ENCODE measurements at places on chromosomes 3 and 15.

DNA sequence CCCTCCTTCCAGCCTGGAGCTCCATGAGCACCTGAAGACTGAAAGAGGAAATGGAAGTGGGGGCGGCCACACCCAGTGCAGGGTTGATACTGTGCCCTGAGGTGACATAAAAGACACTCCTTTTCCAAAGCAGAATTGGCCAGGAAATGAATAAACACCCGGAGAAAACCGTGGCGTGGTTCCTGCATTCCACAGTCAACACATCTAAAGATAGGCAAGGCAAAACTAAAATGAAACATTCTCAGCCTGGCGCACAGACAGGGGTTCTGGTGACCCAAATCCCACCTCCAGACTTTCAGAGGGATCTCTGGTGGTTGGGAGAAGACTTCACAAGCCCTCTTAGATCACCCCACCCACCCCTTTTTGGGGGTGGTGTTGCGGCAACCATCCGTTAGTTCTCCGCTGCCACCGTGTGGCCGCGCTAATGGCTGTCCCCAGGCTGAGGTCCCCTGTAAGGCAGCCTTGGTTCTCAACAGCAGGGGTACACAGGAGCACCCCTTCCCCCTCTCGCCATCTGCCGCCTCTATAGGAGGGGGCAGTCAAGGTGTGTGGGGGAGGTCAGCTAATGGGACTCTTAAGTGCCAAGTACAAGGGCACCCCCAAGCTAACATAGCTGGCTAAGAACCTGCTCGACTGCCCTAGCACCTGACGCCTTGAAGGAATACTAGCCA lies 2.5 kb upstream of the MST1R start:
- H3K4me3 ChIP-seq: peak overlapping the region; percentile 37
- peaks cover 19% of the 10 kb centered on the region for H3K4me1 ChIP-seq
- no peak for DNase-seq
- peak overlapping the region; percentile 50 for H3K27ac ChIP-seq
- peaks cover 2% of the 10 kb centered on the region for H3K36me3 ChIP-seq
- H3K27me3 ChIP-seq: no peaks in the 10 kb centered on the region

GRCh38 chr3:129246636-129247035 lies 2.8 kb upstream of the COPG1 start:
- no peaks in the 10 kb centered on the region for H3K27me3 ChIP-seq
- no peak overlapping the region for H3K4me3 ChIP-seq
- H3K36me3 ChIP-seq: peaks cover 21% of the 10 kb centered on the region
- DNase-seq: no peak

DNA sequence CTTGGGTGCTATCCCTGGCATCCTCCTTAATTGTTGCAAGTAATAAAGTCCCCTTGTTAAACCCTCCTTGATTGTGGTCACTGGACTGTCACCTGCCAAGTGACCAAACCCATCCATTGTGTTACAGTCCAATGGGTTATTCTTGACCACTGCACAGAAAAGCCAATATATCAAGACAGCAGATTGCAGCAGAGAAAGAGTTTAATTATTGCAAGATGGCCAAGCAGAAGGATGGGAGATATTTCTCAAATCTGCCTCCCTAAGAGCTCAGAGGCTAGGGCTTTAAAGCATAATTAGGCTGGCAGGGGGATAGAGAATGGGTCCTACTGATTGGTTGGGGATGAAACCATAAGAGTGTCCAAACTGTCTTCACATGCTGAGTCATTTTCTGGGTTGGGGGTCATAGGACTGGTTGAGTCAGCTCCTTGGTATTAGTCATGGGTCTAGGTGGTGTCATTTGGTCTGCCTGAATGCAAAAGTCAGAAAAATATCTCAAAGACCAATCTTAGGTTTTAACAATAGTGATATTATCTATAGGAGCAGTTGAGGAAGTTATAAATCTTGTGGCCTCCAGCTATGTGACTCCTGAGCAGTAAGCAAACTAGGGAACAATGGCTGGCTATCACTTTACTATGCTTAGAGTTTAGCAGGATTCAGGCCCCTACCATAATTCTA lies 19.1 kb upstream of the XYLB start:
- H3K27me3 ChIP-seq: peaks cover 12% of the 10 kb centered on the region
- peaks cover 1% of the 10 kb centered on the region for H3K36me3 ChIP-seq
- H3K4me3 ChIP-seq: no peak overlapping the region
- no peaks in the 10 kb centered on the region for H3K4me1 ChIP-seq
- peak; percentile 4 for DNase-seq

GRCh38 chr3:67495751-67496150 lies 158.7 kb downstream of the SUCLG2 start:
- peaks cover 34% of the 10 kb centered on the region for H3K36me3 ChIP-seq
- DNase-seq: no peak
- peak overlapping the region; percentile 49 for H3K27ac ChIP-seq

DNA sequence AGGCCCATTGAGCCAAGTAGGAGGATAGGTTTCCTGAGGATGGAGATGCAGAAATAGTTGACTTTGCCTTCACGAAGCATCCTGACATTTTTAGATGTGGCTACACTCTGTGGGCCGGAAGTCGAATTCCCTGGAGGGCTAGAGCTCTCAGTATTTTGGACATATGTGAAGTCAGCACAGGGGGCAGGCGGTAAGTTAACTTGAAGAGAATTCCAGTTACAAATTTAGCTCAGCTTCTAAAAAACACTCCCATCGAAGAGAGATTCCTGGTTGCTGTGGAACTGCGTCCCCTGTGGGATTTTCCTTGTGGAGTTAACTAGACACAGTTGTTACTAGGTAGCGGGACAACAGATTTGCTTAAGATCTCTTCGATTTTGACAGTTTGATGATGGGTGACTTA lies 161.9 kb upstream of the RGMA start:
- no peak overlapping the region for H3K27ac ChIP-seq
- DNase-seq: no peak
- peaks cover 14% of the 10 kb centered on the region for H3K27me3 ChIP-seq

DNA sequence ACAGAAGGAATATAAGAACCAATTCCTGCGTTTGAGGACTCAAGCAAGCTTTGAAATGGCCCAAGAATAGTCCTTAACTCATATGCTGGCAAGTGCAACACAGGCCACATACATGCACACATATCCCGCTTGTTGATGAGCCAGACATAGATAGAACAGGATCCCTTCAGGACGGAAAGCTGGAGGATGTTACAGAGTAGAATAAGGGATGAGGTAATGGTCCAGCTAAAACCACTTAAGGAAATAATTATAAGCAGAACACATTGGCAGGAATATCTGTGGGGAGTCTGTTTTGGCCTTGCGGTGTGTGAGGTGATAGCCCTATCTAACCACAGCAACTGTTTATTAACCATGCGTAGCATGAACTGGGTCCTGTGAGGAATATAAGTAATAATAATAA lies 25.0 kb downstream of the SCG3 start:
- no peak overlapping the region for H3K4me3 ChIP-seq
- no peak overlapping the region for H3K27ac ChIP-seq
- H3K27me3 ChIP-seq: peaks cover 4% of the 10 kb centered on the region

DNA sequence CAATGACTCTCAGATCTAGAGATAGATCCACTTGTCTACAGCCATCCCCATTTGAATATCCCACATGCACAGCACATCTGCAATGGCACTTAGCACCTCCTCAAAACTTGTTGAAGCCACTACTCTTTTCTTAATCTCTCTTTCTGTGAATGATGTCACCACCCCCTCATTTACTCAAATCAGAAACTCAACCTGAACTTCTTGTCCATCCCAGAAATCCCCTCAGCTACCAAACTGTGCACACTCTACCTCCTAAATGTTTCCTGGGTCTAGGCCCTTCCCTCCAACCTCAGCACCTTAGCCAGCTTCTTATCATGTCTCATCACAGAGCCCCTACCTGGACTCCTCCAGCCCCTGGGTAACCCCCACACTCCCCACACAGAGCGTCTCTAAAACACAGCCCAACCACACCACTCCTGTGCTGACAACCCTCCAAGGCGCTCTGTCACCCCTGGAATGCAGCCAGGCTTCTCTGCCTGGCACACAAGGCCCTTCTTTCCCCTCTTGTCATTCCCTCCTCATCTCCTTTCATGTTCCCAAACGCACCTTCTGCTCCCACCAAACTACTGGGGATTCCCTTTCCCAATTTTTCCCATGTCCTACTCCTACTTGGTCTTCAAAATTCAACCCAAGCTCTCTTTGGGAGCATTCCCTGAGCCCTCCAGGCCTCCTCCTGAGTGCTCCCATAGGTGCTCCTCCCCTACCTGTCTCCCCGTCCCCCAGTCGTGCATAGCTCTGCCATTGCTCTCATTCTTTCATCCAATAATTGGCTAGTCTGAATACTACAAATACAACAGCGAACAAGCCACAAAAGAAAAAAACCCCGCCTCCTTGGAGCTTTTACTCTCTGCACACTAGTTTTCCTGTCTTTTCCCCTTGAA lies 39.8 kb upstream of the ZBTB38 start:
- H3K27me3 ChIP-seq: no peaks in the 10 kb centered on the region
- H3K36me3 ChIP-seq: no peaks in the 10 kb centered on the region
- H3K4me3 ChIP-seq: no peak overlapping the region
- H3K4me1 ChIP-seq: no peaks in the 10 kb centered on the region
- DNase-seq: no peak

- DNase-seq: no peak
- no peak overlapping the region for H3K4me3 ChIP-seq
Observed at GRCh38 chr3:111047042-111047441, 24.6 kb upstream of the NECTIN3 start.

DNA sequence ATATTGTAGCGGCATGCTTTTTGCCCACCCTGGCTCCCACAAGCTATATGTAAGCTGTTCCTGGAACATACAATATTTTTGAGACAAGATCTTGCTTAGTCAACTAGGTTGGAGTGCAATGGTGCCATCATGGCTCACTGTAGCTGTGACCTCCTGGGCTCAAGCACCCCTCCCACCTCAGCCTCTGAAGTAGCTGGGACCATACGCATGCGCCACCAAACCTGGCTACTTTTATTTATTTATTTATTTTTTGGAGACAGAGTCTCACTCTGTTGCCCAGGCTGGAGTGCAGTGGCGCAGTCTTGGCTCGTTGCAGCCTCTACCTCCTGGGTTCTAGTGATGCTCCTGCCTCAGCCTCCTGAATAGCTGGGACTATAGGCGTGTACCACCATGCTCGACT lies 6.7 kb upstream of the SQOR start:
- DNase-seq: no peak
- H3K27ac ChIP-seq: no peak overlapping the region
- peaks cover 7% of the 10 kb centered on the region for H3K4me1 ChIP-seq
- H3K4me3 ChIP-seq: no peak overlapping the region
- no peaks in the 10 kb centered on the region for H3K27me3 ChIP-seq

DNA sequence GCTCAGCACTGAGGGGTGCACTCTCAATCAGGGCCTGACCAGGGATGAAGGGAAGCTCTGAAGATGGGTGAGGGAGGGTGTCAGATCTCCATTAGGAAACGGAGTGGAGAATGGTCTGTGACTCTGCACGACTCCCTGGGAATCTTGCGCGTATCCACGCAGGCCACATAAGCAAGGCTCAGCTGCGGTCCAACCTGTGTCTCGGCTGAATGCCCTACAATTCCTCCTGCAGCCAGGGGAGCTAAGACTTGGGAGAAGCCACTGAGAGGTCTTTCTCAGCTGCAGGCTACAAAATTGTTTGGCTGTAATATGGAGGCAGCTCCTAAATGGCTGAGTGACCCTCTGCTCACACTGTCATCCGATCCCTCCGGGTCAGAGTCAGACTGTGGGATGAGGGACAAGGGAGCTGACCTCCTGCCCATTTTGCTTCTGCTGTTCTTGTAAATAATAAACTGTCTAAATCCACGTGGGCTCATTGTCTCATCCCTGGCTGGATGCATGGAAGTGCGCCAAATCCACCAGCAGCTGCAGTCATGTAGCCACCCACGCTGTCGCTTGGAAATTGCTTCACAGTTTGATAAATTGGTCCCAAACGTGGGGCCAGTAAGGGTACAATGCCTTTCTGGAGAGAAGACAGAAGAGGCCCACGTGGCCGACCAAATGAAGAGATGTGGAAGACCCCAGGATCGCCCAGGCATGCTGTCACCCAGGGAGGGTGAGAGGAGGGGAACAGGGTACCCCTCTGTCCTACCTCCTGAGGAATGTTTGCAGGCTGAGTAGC lies 30.5 kb downstream of the ALS2CL start:
- no peaks in the 10 kb centered on the region for H3K4me1 ChIP-seq
- no peak overlapping the region for H3K4me3 ChIP-seq
- no peak for DNase-seq
- H3K36me3 ChIP-seq: no peaks in the 10 kb centered on the region

All from central memory CD8-positive, alpha-beta T cell (primary cell).